ENCODE measurements at places on chromosomes 11 and 22.

GRCh38 chr11:94546162-94546470 lies 2.4 kb downstream of the FUT4 start:
- DNase-seq, result no peak

- DNase-seq, result no peak
Measured at GRCh38 chr11:86148345-86148747, 79.5 kb upstream of the PICALM start.

- no peak for DNase-seq
Measured at GRCh38 chr22:36102995-36103394, 57.6 kb downstream of the APOL3 start.

DNA sequence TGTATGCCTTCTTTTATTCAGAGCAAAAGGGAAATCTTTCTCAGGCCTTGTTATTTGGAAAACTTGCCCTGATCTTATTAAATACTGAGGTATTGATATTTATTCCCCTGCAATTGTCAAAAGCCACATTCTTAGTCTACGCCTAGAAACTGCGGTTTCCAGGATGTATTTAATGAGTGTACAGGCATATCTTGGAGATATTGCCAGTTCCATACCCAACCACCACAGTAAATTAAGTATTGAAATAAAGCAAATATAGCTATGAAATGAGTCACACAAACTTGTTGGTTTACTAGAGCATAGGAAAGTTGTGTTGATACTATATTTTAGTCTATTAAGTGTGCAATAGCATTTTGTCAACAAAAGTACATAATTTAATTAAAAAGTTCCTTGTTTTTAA lies 152.7 kb upstream of the CCDC179 start:
- no peak for DNase-seq

GRCh38 chr22:38872831-38873248 lies 824 bp upstream of the CBX6 start:
- DNase-seq, result no peak

GRCh38 chr11:21133244-21133643 lies 463.9 kb downstream of the NELL1 start:
- no peak for DNase-seq

- no peak for DNase-seq
Measured at GRCh38 chr22:42560381-42560780, 6.6 kb downstream of the SERHL2 start.

GRCh38 chr11:102850973-102851745 lies 7.8 kb upstream of the MMP3 start:
- peak; percentile 36 for DNase-seq

- no peak for DNase-seq
Measured at GRCh38 chr11:85626496-85626895, 648 bp downstream of the DLG2 start.

DNA sequence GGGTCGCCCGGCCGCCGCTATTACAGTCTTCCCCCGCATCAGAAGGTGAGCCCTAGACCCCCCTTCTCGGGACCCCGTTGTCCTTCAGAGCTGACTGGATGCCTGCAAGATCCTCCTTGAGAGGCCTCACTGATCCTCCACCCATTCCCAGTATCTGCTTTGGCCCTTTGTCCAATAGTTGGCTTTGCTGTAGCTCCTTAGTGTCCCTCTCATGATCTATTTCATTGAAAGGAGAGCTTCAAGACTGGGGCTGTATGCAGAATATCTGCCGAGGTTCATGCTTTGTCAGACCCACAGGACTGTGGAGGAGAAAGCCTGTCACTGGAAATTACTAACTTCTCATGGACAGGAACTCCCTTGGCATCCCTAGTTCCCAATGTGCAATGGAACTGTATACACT lies 499 bp downstream of the DLAT start:
- peak; percentile 48 for DNase-seq

DNA sequence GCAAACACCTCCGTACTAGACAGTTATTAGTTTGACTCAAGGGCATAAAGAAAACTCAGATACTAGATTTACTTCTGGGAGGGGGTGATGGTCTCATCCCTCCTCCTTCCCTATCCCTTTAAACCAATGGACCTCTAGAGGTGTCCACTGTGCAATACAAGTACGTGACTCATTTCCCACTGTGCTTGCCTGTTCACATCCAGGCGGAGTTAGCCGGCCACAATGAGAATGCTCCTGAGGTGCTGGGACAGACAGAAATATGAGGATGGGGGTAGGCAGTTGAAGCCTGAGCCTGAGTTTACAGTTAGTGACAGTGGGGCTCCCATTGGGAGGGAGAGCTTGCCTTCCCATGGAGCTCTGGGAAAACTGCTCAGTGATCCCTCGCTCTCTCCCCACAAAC lies 8.4 kb upstream of the PMM1 start:
- peak; percentile 36 for DNase-seq

DNA sequence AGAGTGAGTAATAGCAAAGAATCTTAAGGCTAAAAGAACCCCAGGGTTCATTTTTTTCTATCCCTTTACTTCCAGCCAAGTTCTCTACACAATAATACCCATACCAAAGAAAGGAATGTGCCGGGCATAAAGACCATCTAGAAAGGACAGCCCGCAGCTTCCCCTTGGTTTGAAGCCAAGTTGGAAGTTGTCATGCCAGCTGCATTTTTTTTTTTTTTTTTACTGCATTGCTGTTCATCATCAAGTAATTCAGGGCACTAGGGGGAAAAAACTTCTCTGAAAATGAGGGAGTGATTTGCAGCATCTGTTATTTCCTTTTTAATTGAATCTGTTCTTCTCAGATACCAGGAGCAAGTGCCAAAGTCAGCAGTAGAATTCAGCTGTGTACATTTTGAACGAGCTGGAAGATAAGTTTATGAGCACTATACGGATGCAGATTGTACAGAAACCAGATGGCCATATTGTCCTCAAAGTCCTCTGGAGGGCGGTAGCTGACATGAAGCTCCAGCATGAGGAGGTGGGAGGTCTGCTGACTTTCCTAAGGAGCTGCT lies 56.4 kb downstream of the UBASH3B start:
- DNase-seq, result no peak

DNA sequence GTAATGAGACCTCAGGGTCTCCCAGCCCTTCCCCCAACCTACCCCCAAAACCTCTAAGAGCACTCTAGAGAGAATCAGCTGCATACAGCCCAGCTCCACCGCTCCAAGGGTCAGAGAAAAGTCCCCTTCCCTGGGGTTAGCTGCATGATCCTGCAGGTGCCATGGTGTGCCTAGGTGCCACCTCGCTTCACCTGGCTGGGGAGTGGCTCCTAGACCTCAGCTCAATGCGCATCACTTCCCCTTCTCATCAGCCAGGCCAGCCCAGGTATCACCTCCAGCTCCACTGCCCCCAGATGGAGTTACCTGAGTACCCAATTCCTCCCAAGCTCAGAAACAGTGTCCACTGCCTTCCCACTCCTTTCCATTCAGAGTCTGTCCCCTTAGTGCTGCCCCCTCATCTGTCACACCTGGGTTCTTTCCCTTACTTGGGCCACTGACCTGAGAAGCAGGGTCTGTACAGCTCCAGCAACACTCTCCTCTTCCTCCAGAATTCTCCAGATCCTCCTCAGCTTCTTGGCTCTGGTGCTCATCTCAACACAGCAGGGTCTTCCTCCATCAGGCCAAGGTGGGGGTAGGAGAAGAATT lies 1.3 kb downstream of the STARD10 start:
- DNase-seq, result no peak

GRCh38 chr11:44607319-44607962 lies 42.0 kb downstream of the CD82 start:
- DNase-seq, result no peak

DNA sequence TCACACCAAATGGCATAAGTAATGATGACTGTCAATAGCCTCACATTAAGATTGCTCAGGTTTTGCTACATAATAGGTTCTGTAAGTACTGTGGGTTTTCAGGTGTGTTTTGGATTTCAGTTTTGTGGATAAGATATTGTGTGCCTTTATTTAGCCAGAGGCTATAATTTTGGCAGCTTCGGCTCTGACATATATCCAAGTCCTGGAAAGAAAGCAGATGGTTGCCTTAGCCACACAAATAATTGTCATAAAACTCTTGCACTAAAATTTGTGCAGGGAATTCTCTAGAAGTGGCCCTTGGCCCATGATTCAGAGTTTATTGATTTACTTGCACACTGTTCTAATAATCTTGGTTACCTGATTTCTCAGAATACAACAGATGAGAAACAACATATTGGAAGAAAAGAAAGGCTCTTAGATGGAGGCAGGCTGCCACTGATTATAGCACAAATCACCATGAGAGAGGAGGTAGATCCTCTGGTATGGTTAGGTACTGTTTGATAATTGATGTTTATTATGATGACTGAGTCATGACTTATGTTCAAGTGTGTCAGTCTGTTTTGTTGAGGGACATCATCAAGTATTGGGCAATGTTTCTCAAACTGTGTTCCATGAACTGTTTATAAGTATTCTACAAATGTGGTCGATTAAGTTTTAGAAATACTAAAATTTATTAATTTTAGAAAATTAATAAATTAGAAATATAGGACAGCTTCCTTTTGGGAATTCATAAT lies 9.6 kb downstream of the REXO2 start:
- no peak for DNase-seq

DNA sequence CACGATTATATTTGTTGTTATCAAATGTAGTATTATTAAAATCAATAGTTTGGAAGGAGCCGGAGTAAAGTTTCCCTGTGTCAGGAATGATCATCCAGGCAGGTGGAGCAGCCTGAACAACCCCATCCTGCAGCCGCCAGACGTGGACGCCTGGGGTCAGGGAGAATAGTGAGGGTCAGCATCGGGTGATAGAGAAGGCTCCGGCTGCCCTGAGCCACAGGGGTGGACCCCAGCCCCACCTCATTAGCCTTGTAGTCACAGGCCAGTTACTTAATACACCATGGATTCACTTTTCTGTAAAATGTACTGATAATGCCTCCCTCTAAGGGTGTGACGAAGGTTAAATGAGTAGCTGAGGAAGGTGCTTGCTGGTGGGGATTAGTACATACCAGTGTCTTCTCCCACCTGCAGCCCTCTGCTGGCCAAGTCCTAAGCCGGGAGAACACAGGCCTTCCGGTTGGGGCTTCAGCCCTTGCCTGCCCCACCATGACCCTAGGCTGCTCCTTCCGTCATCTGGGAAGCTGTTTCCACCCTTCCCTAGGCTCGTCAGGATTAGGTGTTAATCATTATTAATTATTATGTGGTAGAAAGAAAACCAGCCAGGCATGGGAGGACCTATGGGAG lies 14.9 kb downstream of the TMEM121B start:
- no peak for DNase-seq

DNA sequence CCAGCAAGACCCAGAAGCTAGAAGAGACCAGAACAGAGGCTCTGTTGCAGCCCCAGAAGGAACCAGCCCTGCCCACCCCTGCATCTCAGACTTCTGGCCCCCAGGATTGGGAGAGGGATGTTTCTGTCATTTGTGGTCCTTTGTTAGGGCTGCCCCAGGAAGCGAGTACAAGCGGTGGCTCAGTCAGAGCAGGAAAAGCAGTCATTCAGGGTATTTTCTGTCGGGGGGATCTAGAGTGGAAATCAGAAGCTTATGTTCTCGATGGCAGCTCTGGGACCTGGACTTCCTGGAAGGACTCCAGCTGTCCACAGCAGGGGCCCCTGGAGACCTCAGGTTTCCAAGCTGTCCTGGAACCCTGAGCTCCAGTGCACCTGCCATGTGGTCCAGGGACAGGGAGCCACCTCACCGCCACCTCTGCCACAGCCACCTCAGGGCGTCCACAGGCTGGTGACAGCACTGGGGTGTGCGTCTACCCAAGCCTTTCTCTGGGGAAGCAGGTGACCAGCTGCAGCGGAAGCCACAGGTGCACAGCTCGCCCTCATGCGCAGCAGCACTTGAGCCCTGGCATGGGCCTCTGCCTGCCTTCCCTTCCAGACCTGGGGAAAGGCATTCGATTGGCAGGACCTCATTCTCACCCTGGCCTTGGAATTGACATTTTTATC lies 2.6 kb downstream of the KRTAP5-5 start:
- DNase-seq, result no peak

DNA sequence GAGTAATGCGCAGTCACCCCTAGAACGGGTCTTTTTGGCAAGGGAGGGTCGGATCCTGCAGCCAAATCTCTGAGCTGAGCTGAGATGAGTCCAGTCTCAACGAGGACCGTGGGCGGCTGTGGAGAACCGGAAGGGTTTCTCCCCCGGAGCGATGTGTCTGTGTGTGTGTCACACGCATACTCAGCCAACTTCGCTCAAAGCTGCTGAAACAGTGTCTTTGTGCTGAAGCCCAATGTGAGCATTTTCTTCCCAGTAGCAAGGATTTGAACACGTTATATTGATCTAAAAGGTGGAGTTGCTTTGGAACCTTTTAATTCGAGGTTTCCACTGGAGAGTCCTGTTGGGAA lies 1.4 kb upstream of the CELSR1 start:
- DNase-seq, result no peak

DNA sequence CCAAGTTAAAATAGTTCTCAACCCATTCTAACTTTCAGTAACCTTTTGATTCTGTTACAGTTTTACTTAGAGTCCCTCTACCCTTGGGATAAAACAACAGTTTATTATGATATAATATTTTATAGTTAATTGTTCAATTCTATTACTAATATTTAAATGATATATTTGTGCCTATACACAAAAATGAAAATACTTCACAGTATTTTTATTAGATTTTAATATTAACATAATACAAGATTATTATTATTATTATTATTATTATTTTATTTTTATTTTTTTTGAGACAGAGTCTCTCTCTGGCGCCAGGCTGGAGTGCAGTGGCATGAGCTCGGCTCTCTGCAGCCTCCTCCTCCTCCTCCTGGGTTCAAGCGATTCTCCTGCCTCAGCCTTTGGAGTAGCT lies 416.7 kb downstream of the NTM start:
- no peak for DNase-seq

- DNase-seq, result no peak
Measured at GRCh38 chr11:89249196-89249595, 71.5 kb downstream of the TYR start.

- no peak for DNase-seq
Measured at GRCh38 chr22:46634011-46634699, 14.0 kb downstream of the GRAMD4 start.

GRCh38 chr11:29309992-29310391 lies 706.8 kb downstream of the KCNA4 start:
- peak; percentile 15 for DNase-seq

DNA sequence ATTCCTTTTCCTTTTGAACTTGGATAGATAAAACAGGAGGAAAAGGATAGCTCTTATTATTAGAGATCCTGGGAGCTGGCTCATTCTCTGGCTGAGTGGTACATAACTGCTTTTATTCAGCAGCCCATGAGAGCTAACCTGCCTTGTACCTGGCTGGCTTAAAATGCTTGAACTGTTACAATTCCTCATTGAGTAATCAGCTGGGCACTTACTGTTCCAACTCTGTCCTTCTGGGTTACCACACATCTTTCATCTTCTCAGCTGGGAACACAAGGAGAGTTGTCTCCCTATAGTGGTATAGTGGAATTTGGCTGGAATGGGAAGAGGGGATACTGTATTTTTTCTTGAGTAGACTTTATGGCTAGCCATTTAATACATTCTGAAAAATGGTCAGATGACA lies 39.8 kb upstream of the SPTBN2 start:
- DNase-seq, result no peak

GRCh38 chr11:69841859-69842698 lies 22.9 kb upstream of the FGF3 start:
- DNase-seq, result no peak

- DNase-seq, result no peak
Measured at GRCh38 chr11:59754494-59754858, 700 bp upstream of the STX3 start.

- no peak for DNase-seq
Measured at GRCh38 chr22:26134654-26135330, 34.5 kb upstream of the SEZ6L start.

Measured in HTR-8/SVneo (cell line).